ENCODE measurements at places on chromosomes 3 and 15.

- no peak for DNase-seq
These were observed 18.6 kb downstream of the FAM174B start for GRCh38 chr15:92636908-92637481.

DNA sequence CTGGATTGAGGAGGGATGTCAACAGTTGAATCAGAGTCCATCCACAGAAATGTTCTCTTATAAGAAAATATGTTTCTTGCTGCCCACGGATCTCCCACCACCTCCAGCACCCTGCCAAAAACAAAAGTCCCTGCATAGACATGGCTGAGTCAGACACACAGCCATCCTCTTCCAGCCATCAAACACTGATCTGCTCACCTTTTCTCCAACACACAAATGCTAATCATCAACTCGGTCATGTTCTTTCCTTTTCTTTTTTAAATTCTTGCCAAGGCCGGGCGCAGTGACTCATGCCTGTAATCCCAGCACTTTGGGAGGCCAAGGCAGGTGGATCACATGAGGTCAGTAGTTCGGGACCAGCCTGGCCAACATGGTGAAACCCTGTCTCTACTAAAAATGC is 110.7 kb upstream of the IL12A start:
- no peak for DNase-seq

DNA sequence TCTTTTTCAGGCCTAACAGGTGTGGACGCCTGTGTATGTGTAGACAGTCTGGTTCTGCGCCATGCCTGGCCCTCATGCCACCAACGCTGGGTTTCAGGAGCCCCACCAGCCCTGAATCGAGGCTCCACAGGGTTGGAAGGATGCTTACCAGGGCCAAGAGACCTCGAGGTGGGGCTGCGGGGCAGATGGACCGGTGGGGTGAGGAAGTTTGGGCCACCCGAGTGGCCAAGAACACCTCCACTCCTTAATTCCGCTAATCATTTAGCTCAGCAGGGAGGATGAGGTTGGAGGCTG is 6.0 kb upstream of the ONECUT1 start:
- DNase-seq: no peak

DNA sequence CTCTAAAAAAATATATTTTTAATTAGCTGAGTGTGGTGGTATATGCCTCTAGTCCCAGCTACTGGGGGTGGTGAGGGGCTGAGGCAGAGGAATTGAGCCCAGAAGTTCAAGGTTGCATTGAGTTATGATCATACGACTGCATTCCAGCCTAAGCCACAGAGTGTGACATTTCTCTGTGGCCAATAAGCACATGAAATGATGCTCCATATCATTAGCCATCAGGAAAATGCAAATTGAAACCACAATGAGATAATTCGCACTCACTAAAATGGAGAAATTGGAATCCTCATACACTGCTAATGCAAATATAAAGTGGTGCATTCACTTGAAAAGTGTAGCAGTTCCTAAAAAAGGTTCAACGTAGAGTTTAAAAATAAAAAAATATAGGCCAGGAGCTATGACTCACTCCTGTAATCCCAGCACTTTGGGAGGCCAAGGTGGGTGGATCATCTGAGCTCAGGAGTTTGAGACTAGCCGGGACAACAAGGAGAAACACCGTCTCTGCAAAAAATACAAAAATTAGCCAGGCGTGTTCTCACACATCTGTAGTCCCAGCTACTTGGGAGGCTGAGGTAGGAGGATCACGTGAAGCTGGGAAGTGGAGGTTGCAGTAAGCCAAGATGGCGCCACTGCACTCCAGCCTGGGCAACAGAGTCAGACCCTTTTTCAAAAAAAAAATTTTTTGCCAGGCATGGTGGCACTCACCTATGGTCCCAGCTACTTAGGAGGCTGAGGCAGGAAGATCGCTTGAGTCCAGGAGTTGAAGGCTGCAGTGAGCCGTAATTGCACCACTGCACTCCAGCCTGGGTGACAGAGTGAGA is 35.2 kb downstream of the IFT122 start:
- DNase-seq: no peak

GRCh38 chr3:114329823-114330222 is 36.0 kb downstream of the TIGIT start:
- no peak for DNase-seq
